ENCODE measurements at places on chromosomes 5 and 9.

- no peak for DNase-seq
Measured at GRCh38 chr9:89149726-89150125, 28.9 kb downstream of the SHC3 start.

DNA sequence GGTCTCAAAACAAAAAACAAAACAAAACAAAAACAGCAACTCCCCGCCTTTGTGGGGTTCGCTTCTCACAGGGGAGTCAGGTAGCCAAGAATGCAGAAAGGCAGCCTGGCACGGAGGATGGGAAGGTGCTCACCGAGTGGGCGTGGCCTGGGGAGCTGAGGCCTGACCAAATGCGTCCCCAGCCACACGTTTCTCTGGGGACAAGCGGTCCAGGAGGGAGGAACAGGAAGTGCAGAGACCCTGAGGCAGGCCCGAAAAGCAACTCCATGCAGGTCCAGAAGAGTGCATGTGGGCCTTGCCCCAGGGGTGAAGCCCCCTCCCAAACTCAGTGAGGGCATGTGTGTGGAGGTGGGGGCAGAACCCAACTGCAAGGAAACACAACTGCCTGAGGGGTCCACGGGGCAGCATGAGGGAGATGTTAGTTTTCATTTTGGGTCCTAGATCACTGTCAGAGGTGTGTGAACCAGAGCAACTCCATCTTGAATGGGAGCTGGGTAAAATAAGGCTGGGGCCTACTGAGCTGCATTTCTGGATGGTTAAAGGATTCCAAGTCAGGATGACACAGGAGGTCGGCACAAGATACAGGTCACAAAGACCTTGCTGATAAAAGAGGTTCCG, 2.6 kb upstream of the UAP1L1 start:
- DNase-seq: no peak

- no peak for DNase-seq
Measured at GRCh38 chr5:130710596-130710995, 454.5 kb downstream of the HINT1 start.

- no peak for DNase-seq
Measured at GRCh38 chr5:140568443-140569063, 3.9 kb downstream of the SLC35A4 start.

DNA sequence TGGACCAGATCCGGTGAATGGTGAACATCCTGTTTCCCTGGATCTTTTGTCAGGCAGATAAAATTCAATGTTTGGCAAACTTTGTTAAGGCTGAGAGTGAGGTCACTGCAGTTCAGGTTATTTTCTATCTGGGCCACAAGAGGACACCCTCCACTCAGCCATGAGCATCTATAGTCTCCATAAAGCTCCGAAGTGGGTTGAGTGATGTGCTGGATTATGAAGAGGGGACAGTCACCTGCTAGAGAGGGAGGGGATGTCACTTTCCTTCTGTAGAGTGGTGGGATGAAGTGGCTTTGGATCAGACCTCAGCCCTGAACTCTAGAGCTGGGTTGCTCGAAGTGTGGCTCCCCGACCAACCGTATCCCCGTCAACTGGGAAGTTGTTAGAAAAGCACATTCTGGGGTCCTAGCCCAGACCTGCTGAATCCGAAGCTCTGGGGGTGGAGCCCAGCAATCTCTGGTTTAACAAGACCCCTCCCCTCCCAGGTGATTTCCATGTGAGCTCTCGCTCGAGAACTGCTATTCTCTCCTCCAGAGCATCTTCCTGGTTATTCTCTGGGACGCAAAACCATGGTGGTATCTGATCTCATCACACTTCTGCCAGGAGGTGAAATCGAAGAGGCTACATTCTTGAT, 31.8 kb upstream of the FGF1 start:
- no peak for DNase-seq

- no peak for DNase-seq
Measured at GRCh38 chr5:176859916-176860315, 39.2 kb downstream of the HK3 start.

DNA sequence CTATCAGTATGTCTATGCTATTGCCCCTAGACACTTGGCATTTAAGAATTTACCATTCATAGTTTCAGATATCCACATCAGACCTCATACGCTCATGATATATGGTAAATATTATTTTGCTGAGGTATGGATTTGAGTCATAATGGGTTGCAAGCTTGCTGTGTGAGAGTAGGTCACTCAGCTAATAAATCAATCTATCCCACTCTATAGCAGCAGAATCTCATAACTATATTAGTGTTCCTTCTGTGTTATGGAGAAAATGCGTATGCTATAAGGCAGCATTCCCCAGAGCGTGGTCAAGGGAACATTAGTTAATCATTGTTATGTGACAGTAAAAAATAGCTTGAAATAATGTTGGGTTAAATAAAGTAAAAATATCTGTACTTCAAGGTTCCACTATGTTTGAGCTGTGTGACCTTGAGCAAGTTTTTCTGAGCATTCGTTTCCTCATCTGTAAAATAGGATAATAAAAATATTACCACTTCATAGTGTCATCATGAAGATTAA, 7.7 kb downstream of the TRIM32 start:
- no peak for DNase-seq
